Neural progenitor cell (in vitro differentiated cells): ENCODE measurements at places on chromosomes 2 and 18. TPM values are rescaled to one million over a fixed set of nuclear protein-coding genes. Genes with fewer than 3 reads are reported as not detected.
A peak's percentile ranks its signal among the peaks of the same experiment; 100 is the strongest.

DLX1 gene
- not detected in 2 replicates for total RNA-seq

COL6A3 gene
- 0.41 and 0.50 TPM in 2 replicates for total RNA-seq

CNTNAP5 gene
- 0.19 TPM in 1 of 2 replicates, not detected in the other for total RNA-seq

LAMA1 gene
- total RNA-seq, result 80.3 and 95.4 TPM in 2 replicates

DNA sequence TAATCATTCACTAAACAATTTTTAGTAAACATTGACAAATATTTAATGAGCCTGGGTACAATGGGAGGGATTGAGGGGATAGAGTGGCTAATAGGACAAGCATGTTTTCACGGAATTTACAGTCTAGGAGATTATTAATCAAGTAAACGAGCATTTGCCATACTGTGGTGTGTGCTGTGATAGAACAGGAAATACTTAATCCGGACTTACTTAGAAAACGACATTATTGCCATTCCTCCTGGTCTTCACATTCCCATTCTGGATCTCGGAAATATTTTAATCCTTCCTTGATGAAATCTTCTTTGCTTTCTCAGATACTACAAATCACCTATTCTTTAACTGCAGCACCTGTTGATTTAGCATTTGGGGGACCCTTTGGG, 905 bp downstream of the TTLL4 start:
- DNase-seq, result no peak

DNA sequence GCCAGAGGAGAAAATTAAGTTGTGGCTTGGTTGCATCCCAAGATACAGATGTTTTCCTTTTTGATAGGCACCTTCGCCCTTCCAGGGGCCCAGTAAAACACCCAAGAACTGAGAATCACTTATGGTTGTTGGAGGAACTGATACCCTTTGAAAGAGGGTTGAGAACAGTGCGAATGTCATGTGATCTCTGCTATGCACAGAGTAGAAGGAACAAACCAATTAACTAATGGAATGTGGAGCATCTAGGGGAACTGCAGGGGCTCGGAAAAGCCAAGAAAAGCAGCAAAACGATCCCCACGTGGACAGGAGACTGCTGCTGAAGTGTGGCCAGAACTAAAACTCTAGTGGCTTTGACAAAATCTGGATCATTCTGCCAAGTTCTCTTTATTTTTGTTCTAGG, 58.8 kb downstream of the APOB start:
- DNase-seq, result peak; percentile 65

GRCh38 chr2:235749121-235749770, 255.4 kb downstream of the AGAP1 start:
- DNase-seq, result no peak

GRCh38 chr2:9243357-9243756, 36.7 kb downstream of the ASAP2 start:
- no peak for DNase-seq

- no peak for DNase-seq
Observed at GRCh38 chr2:171136024-171136423, 24.7 kb downstream of the TLK1 start.

GRCh38 chr18:69401226-69401971, 711 bp downstream of the DOK6 start:
- DNase-seq, result peak; percentile 39

DNA sequence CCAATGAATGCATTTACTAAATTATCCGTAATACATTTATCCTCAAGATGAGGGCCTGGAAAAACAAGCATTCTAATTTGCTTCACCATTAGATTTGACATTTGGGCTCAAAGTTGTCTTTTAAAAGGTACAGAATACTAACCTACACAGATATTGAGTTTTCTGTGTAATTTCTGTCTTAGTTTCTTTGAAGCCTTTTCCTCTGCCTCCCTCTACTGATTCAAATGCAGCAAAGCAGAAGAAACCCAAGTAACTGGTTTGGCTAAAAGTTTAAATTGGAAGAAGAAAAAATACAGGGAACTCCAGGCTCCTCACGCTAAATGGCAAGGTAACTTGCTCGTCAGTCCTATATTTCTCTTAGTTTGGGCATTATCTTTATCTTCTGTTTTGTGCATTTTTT, 53.3 kb upstream of the SLC5A7 start:
- DNase-seq, result peak; percentile 32

DNA sequence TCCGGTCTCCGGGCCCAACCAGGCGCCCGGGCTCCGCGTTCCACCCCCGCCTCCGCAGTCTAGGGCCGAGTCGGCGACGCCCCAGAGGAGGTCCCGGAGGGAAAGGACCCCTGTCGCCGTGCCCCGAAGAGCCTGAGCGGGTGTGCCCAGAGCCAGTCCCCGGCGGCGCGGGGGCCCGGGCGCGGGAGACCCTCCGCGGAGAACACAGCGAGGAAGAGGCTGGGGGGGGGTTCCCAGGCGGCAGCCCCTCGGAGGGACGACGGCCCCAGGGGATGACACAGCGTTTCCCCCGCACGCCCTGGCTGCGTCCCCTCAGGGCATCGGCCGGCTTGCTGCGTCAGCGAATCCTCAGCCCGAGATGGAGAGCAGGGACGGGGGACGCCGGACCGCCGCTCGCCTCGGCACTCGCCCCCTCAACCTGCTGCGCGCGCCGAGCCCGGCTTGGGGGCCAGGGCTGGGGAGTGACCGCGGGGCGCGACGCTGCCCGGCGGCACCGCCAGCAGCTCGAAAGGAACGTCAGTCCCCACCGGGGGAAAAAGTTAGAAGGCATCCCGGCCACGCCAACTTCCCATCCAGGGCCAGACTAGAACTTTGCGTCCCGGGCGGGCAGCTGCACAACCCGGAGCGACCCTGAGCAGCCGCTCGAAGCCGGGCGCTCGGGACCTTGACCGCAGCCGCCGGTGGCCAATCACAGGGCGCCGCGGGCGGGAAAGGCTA, 711 bp downstream of the SFXN5 start:
- DNase-seq, result peak; percentile 80

- no peak for DNase-seq
Observed at GRCh38 chr2:5493256-5493655, 198.9 kb upstream of the SOX11 start.

- no peak for DNase-seq
Observed at GRCh38 chr2:152250421-152251100, 75.0 kb upstream of the STAM2 start.

- DNase-seq, result no peak
Observed at GRCh38 chr2:174524527-174524926, 37.7 kb upstream of the GPR155 start.
